Endothelial cell (in vitro differentiated cells): ENCODE measurements at places on chromosomes 11 and 22. TPM values are rescaled to one million over a fixed set of nuclear protein-coding genes. Genes with fewer than 3 reads are reported as not detected.

DNA sequence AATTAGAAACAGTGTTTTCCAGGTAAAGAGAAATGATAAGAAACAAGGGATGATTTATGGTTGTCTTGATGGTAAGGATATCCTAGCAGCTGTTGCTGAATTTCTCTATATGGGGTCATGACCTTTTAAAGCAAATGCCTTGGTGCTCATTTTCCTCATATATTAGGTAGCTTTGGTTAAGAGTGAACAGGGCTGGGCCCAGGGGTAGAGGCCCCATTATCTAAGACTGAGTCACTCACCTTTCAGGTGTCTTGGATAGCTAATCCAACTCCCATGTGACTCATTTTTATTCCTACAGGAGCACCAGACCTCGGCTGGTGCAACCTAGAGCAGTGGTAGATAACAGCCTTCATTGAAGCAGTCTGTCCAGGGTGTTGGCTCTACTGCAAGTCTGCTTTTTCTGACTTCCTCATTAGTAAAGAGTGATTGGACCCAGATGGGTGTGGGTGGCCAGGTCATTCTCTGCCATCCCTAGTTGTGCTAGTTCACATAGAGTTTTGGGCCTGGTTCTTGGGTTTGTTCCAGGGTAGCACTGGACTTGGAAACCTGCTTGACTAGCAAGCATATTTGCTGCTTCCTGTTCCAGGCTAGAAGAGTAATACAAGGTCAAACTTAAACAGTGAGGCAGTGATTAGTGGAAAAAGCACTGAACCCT lies 37.4 kb downstream of the CTNND1 start:
- peak overlapping the region; percentile 70 for H3K4me3 ChIP-seq
- DNase-seq, result no peak
- peak overlapping the region; percentile 22 for H3K27ac ChIP-seq
- H3K36me3 ChIP-seq, result peaks cover 61% of the 10 kb centered on the region
- peaks cover 49% of the 10 kb centered on the region for H3K4me1 ChIP-seq

GRCh38 chr11:65452806-65453490 lies 30.4 kb downstream of the NEAT1 start:
- H3K27ac ChIP-seq, result no peak overlapping the region
- H3K36me3 ChIP-seq, result no peaks in the 10 kb centered on the region
- no peak for DNase-seq
- no peaks in the 10 kb centered on the region for H3K4me1 ChIP-seq

DNA sequence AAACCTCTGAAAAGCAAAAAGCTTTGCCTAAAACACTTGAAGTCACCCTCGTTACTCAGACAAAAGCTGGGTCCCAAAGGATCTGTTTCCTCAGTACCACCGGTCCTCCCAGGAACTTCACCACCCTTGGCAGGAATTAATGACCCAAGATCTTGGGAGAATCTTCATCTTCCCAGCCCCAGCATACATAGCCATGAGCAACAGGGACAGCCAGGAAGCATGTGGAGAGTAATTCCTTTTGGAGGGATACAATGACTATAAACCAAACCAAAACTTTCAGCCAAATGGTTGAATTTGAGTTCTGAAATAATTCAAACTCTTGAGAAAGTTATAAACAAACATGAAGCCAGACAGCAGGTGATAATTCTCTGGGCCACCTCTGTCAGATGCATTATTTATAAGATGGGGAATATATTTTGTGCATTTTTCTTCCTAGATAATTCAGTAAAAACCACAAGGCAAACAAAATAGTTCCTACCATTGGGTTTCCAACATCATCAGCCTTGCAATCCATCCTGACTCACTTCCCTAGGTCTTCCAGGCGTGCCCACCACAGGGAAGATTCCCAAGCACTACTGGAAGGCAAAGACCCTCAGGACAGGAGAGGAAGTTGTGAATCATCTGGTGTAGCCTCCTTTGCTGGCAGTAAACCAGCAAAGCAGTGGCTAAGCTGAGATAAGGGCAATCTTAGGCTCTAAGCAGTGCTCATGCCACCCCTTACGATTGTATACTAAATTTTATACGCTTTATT lies 71.7 kb upstream of the DRD2 start:
- no peak overlapping the region for H3K4me3 ChIP-seq
- no peak overlapping the region for H3K27ac ChIP-seq
- H3K27me3 ChIP-seq, result no peaks in the 10 kb centered on the region

DNA sequence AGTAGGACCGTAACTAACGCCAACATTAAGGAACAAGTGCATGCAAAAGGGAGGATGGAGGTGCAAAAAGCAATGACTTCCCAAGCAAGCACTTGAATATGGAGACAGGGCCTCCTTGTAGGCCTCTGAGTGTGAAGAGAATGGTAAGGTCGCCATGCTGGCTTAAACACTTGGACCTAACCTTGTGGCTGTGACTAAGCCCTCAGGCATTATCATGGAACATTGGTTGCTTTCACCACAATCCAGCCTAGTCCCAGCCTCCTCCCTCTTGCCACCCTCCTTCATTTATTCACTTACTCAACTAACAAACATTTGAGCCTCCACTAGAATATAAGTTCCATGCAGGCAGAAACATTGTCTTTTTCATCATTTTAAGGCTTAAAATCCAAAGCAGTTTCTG lies 11.9 kb upstream of the SYTL2 start:
- peaks cover 6% of the 10 kb centered on the region for H3K4me1 ChIP-seq
- no peaks in the 10 kb centered on the region for H3K27me3 ChIP-seq
- DNase-seq, result no peak
- no peak overlapping the region for H3K4me3 ChIP-seq
- H3K27ac ChIP-seq, result no peak overlapping the region

DNA sequence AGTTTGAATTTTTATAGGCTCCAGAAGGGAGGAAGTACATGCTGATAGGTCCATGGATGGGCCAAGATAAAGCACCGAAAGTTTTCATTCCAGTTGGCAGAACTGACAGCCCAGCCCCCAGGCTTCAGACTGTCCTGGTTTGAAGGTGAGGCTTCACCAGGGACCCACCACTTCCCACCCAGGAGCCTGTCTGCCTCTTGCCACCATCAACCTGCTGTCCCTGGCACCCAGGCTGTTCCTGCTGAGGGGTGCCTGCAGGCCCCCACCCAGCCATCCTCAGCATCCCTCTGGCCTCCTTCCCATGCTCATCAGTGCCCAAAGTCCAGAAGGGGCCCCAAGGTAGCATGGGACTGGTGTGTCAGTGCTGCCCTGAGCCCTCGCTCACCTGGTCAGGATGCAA lies 463.9 kb downstream of the NELL1 start:
- no peak overlapping the region for H3K27ac ChIP-seq
- no peaks in the 10 kb centered on the region for H3K4me1 ChIP-seq
- no peak for DNase-seq
- no peak overlapping the region for H3K4me3 ChIP-seq
- H3K27me3 ChIP-seq, result no peaks in the 10 kb centered on the region

Gene UCP2
- 12.8 TPM for total RNA-seq

Gene QSER1
- 57.4 TPM for total RNA-seq

Gene APOL5
- total RNA-seq, result not detected

Gene SHISA8
- 0.41 TPM for total RNA-seq

Gene OR5A1
- not detected for total RNA-seq

Gene DBX1
- total RNA-seq, result not detected
